ENCODE measurements at places on chromosomes 12 and 14.

GRCh38 chr12:24555730-24556129, 393.2 kb downstream of the BCAT1 start:
- no peak for DNase-seq

DNA sequence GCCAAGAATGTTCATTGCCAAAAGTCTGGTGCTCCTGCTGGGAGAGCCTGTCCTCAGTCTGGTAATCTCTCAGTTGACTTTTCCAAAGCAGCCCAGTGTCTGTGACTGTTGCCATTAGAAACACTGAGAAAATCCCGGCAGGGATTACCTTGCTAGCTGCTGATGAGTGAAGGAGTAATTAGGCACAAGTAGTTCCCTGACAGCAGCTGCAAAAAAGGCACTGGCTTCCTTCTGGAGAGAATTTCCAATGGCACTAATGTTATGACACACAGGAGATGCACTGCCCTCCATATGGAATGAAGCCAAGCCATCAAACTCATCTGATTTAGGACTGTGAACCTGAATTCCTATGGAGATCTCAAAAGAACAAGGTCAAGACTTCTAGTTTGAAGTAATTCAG, 1321.2 kb upstream of the SEL1L start:
- DNase-seq = no peak

GRCh38 chr14:59969319-59969718, 49.4 kb downstream of the LRRC9 start:
- no peak for DNase-seq

DNA sequence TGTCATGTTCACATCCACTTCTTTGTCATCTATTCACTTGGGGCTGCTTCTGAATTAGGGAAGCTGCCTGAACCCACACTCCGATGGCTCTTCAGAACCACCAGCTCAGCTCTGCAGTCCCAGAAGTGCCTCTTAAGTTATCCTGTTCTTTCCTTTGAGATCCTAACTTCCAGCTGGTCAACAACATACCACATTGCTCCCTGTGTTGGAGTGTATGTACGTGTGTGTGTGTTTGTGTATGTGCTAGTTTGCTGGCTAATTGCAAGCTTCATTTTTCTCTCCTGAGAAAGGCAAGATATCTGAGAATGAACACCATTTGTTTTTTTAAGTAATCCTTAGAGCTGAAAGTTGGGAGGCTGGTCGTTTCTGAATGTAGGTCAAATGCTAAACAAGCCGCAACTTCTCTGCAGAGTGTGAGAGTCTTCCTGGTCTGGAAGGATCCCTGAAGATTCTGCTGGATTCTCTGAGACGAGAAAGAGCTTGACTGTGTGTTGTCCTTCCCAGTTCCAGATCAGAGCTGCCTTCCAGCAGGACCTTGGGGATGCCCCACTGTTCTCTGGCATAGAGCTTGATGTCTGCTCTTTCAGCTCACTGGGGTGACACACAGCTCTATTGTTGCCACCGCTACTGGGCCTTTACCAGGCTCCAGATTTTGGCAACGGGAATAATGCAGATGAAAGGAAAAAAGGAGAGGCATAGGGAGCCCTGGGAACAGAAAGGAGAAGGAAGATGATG, 839 bp downstream of the GSG1 start:
- DNase-seq = no peak

- no peak for DNase-seq
Observed at GRCh38 chr14:24670594-24670993, 36.6 kb upstream of the GZMB start.
